ENCODE measurements at places on chromosomes 11 and 22. TPM values are rescaled to one million over a fixed set of nuclear protein-coding genes. Genes with fewer than 3 reads are reported as not detected.

ST14 gene
- 6.0 TPM for total RNA-seq

TRIM51 gene
- total RNA-seq, result not detected

LRRN4CL gene
- total RNA-seq, result 41.5 TPM

GRAMD1B gene
- total RNA-seq, result 5.7 TPM

GRCh38 chr22:23220485-23221350 lies 40.4 kb downstream of the BCR start:
- DNase-seq, result no peak

DNA sequence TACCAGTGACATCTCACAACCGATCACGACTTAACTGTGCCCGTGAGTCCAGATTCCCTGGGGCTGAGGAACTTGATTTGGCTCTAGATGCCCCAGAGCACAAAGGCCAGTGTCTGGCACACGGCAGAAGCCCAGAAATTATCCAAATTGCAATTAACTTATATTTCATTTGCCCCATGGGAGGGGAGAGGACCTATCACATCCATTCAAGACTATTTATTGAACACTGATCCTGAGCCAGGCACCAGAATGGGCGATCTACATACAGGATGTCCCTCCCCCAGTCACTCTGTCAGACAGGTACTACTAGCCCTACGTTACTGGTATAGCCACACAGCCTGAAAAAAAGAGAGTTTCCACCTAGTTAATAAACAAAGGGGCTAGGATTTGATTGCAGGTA lies 5.1 kb downstream of the DNAL4 start:
- DNase-seq, result no peak

GRCh38 chr11:43845816-43846215 lies 34.8 kb upstream of the ALKBH3 start:
- no peak for DNase-seq

DNA sequence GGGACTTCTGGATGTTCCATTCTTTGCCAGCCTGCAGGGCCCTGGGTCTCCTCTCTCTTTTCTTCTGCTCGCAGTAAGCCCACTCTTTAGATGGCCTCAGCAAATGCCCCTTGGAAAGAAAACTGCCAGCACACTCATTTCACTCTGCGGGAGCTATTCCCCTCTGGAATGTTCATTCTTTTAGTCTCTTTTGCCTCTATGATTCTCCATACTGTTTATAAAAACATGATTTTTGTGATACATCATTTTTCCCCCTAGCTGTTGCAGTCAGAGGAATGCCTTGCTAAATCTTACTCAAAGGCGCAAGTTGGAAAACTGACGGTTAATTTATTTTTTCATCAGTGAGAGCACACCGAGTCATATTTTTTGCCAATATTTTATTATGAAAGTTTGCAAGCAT lies 184.9 kb downstream of the SNX19 start:
- DNase-seq, result no peak

DNA sequence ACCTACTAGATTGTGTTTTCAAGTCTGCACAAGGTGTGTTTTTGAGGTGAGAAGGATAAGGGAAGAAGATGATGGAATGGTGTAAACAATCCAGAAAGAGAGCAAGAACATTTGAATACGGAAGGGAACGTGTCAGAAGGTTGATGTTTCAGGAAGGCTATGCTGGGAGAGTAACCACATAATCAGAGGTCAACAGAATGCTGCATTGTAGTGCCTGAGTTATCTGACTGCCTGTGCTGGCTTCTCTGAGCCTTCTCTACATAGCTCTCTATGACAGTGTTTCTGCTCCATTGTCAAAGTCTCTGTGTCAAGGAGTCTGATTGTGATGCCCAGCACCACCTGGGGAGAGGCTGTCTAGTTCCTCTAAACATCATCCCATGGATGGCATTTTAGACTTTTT lies 74.1 kb downstream of the CYB5R2 start:
- no peak for DNase-seq

- no peak for DNase-seq
Measured at GRCh38 chr11:19705936-19706335, 6.7 kb upstream of the NAV2 start.

DNA sequence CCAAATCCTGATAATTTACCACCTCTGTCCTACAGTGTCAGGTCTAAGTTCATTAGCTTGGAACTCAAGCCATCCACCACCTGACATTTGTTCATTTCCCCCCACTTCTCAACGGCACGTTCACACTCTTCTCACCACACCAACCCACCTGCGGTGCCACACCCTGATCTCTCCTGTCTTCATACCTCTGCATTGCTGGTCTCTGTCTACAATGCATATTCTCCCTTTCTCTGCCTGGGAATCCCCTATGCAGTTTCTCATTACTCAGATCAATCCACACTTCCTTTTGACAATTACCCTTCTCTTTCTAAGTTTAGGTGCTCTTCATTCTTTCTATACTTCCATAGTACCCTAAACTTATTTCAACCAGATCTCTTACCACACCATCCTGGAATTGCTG lies 20.4 kb upstream of the EMSY start:
- no peak for DNase-seq

- DNase-seq, result no peak
Measured at GRCh38 chr22:37335806-37336199, 53.5 kb downstream of the CYTH4 start.
